ENCODE measurements at places on chromosomes 16 and 17.

- DNase-seq: no peak
Measured at GRCh38 chr17:27824176-27824715, 23.9 kb upstream of the NOS2 start.

DNA sequence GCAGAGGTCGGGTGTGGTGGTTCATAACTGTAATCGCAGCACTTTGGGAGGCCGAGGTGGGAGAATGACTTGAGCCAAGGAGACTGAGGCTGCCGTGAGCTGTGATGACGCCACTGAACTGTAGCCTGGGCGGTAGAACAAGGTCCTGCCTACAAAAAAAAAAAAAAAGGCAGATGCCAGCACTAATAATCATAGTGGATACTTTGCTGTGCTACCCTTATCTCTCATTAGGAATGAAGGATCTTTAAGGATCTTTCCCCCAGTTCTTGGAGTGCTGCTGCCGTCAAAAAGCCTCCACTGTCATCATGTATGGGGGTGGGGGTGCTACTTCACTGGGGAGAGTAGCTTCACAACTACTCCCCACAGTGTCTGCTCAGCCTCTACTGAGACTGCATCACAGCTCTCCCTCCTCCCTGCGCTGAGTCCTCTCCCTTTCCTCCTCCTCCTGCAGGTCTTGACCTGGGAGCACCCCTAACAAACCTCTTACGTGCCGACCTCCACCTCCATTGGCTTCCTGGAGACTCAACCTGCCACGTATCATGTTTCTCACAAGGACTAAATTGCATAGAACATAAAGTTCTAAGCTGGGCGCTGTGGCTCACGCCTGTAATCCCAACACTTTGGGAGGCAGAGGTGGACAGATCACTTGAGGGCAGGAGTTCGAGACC, 24.4 kb upstream of the ST6GALNAC1 start:
- DNase-seq: no peak

DNA sequence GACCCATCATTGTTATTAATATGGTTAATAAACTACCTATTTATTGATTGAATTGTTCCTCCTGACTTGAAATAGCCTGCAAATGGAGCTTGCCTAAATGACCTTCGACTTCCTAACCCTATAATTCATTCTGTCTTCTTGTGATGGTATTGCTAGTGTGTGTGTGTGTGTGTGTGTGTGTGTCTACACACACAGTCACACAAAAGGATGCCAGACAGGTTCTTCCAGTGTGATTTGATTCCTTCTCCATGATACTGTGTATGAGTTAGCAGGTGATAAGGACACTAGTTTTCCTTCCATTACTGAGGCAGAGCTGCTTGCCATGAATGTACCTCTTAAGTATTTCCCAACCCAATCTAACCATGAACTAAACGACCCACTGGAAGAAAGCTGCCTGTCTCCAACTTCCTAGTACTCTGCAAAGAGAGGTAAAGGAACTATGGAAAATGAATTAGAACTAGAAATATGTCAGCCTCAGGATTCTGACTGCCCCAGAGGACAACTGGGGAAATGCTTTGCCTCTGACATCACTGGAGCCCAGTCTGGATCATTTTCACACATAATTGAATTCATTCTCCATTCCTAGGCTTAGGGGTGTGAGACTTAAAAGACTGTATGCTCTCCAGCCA, 3.5 kb upstream of the CDC6 start:
- no peak for DNase-seq

- DNase-seq: peak; percentile 72
Measured at GRCh38 chr16:27315333-27316037, 1.7 kb downstream of the IL4R start.

GRCh38 chr16:66289986-66290385, 76.5 kb upstream of the CDH5 start:
- no peak for DNase-seq

GRCh38 chr16:49269201-49269600, 12.4 kb downstream of the CBLN1 start:
- DNase-seq: no peak

DNA sequence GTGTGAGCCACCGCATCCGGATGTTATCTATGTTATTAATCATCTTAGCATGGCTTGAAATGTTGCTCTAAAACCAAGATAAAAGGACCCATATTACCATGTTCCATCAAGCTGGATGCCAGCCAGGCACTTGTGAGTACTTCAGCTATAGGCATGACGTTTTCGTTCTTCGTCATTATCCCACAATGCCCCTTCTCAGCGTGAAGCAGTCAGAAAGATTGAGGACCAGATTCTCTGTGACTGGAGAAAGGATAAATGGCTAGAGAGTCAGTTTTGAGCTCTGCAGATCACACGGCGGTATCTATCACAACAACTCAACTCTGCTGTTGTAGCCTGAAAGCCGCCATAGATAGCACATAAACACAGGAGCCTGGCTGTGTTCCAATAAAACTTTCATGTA, 29.8 kb upstream of the LCMT1 start:
- no peak for DNase-seq

- no peak for DNase-seq
Measured at GRCh38 chr16:86527366-86527765, 17.0 kb downstream of the FOXF1 start.

DNA sequence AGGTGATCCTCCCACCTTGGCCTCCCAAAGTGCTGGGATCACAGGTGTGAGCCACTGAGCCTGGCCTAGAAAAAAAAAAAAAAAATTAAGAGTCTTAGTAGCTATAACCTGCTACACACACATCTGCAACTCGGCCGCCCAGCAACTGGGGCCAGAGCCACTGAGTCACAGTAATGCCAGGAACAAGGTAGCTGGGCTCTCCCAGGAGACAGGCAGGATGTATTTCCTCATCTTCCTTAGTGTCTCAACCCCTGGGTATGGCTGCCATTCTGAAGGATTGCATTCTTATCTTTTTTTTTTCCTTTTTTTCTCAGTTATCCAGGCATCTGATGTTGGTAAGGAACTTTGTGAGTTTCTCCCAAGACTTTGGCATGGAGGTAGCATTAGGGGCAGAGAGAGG, 7.1 kb upstream of the PSMD3 start:
- no peak for DNase-seq

DNA sequence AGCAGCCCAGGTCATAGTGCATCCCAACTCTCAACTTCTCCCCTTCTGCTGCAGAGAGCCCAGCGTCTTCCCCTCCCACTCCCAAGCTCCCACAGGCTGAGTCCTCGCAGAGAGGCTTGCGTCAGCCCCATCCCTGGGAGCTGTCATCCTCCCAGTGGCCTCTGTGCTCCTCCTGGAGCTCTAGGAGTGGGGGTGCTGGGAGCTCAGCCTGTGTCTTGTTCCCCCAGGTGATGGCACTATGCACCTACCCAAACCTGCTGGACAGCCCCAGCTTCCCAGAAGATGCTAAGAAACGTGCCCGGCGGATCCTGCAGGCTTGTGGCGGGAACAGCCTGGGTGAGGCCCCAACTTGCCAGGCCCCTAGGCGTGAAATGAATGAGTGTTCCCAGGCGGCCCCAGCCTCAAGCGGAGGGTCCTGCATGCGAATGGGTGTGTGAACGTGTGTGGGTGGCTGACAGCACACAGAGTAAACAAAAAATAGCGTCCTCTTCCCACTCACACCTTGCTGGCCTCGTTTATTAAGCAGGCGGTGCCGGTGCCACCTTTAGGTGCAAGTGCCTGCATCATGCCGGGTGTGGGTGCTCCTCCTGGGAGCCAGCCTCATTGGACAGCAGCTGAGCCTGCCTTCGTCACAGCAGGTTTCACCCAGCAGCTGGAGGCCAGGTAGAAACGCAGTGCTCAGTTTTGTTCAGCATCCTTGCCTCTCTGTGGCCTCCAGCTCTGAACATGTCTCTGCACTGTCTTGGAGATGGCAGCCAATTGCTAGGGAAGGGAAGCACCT, 16.5 kb downstream of the GPT2 start:
- no peak for DNase-seq

- no peak for DNase-seq
Measured at GRCh38 chr17:56817066-56817465, 16.7 kb downstream of the C17orf67 start.

- DNase-seq: no peak
Measured at GRCh38 chr17:45436161-45436560, 3.5 kb upstream of the ARHGAP27 start.

GRCh38 chr17:65064452-65065019, 8.0 kb upstream of the GNA13 start:
- DNase-seq: no peak

DNA sequence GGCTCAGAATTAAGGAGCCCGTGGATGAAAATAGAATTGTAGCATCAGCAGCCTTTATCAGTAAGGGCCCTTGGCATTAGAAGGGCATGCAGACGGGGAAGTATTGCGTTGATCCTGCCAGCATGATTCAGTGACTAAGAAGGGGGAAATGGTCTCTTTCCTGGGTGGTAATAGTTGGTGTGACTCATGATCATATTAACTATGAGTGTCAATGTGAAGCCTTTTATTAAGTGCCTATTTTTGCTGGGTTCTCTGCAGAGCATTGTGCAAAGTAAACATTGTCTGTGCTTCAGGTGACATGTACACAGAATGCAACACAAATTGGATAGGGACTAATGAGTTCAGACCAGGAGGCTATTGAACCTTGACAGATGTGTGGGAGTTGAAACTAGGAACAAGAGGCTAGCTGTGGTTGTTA, 24.5 kb downstream of the RCVRN start:
- DNase-seq: no peak

DNA sequence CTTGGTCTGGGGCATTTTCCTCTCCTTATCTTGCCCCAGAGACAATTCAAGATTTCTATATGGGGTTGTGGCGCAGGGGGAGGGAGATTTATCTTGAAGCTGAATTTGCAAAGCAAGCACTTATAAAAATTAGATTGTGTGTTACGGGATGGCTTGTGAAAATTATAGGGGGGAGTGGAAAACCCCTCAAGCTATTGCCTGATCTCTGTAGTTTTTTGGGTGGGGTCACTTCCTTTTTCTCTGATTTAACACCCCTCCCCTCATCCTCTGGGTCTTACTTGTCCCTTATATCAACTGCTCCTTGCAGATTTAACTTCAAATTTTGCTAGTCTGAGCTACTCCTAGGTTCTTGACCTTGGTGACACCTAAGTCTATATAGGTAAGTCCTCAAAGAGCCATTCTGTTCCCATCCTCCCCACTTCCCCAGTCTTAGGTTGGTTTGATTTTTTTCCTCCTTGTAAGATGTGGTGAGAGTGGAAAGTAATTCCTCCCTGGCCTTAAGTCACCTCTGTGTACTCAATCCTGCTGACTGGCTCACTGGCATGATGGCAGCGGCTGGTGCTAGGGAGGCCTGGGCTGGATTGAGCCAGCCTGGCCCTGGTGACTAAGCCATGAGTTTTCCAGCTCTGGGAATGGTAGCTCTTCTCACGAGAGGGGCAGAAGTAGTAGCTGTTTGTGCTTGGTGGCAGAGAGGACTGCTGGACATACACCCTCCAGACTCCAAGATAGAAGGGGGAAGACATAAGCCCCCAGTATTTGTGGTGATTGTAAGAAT, 2.3 kb downstream of the ARL4D start:
- DNase-seq: no peak

- DNase-seq: no peak
Measured at GRCh38 chr17:74298778-74299177, 24.7 kb downstream of the DNAI2 start.

All from glomerular endothelial cell (primary cell).